ENCODE measurements at places on chromosomes 7 and 10.
A peak's percentile ranks its signal among the peaks of the same experiment; 100 is the strongest.

DNA sequence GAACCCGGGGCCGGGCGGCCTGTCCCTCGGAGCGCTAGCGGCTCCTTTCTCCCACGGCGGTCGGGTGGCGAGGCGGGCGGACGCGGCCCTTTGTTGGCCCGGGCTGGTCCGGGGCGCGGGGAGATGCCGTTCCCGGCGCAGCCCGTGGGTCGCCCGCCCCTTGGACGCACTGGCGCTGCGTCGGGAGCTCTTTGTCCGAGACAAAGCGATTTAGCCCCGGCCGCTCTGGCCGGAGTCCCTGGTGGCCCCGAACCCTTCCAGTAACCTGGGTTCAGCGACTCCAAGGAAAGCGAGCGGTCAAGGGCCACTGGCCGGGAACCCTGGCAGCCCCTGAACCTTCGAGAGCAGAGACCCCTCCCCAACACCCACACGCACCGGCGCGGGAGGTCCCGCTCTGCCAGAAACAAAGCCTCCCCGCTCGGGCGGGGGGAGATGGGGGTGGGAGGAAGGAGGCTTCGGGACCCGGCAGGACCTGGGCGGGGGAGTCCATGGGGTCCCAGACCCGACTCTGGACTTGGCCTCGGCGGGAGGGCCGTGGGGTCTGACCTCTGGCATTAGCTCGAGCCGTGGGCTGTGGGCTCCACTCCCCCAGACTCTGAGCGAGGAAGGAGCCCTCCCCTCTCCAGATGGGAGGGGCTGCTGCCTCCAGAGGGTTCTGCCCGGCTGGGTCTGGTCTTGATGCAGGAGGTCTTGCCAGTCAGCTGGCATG, 836 bp downstream of the DPYSL4 start:
- DNase-seq = no peak

GRCh38 chr7:24115661-24116060, 168.3 kb upstream of the NPY start:
- DNase-seq = no peak

GRCh38 chr7:55211726-55212125, 153.4 kb upstream of the LANCL2 start:
- no peak for DNase-seq

DNA sequence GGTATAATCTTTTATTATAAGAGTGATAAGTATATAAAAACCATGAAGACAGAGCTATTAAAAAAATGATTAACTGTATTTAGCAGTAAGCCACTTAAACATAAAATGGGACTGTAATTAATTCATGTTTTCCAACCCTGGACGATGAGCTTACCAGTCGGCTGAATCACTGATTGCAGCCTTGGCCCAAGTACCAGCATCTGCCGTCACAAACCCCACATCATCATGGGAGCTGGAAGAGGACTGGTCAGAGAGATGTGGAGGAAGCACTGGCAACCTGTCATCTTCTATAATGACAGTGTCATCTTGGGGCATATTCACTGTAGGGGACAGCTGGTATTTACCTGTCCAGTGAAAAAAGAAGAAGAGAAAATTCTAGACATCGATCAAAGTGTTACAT, 473.6 kb downstream of the PARD3 start:
- peak; percentile 53 for DNase-seq

GRCh38 chr10:133484818-133485217, 31.1 kb downstream of the SCART1 start:
- no peak for DNase-seq

DNA sequence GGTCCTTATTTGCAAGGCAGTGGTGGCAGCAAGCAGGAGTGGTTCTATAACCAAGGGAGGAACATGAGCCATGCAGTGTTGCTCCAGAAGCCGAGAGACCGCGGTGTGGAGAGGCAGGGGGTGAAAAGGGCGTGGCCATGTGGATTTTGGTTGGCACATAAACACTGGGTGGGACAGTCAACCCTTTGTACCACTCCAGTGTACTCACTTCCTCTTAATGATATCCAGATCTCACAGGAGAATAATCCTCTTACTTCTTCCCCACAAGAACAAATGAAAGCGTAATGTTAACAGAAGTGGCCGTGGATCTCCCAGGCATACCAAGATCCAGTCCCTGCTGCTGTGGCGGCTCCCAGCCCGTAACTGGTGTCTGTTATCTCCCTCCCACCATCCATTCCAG, 42.4 kb downstream of the XRCC2 start:
- no peak for DNase-seq

- no peak for DNase-seq
These were observed 84.2 kb downstream of the AUTS2 start for GRCh38 chr7:69682518-69682917.

Measured in NCI-H2081 (cell line).